ENCODE measurements at places on chromosomes 13 and 19.
A peak's percentile ranks its signal among the peaks of the same experiment; 100 is the strongest.

DNA sequence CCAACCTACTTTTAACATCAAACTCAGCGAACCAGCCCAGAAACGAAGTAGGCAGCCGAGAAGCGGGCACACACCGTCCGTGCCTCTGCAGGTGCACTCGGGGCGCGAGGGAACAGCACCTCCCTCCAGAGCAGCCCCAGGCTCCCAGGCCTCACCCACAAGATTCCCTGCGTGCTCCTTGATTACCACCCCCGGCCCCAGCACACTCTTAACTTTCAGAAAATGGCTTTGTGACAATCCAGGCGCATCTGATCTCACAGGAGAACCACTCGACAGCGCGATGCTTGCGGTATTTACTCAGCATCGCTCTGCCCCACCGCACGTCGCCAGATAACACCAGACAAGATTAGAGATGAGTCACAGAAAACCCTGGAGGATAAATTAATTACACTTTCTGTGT lies 134.9 kb upstream of the SPACA7 start:
- DNase-seq: no peak

DNA sequence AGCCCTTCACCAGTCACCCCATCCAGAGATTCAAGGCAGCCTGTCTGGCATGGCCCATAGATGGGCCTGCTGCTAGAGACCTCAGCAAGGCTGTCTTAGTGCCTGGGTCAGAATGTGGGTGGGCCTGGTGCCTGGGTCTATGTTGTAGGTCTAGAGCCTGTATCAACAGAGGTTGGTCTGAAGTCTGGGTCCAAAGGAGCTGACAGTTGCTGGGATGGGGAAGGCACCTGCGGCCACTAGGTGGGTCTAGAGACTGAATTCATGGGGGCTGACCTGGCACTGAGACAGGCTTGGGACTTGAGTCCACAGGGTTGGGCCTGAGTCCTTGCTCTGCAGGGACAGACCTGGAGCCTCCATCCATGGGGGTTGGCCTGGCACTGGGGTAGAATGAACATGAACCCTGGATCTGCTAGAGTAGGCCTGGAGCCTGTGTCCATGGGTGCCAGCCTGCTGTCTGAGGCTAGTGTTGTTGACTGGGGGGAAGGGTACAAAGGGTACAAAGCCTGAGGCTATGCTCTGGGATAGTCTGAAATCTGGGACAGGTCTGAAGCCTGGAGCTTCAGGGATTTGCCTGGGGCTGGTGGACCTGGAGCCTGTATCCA lies 516.8 kb downstream of the OLFM4 start:
- DNase-seq: no peak

DNA sequence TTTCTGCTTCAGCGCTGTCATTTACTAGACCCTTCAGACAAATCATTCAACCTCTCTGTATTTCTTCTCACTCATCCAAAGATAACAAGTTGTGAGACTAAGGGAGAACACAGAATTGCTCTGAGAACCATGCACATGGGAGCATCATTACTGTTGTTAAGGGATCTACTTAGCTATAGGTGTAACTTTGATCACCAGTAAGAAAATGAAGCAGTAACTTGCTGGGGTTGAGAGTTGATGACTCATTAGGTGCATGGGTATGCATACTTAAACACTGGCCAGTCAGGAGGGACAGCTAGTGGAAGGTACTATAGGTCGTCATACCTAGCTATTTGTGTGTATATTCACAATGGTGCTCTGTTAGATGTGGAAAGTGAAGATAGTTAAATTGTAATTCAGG lies 61.5 kb downstream of the B3GLCT start:
- no peak for DNase-seq

DNA sequence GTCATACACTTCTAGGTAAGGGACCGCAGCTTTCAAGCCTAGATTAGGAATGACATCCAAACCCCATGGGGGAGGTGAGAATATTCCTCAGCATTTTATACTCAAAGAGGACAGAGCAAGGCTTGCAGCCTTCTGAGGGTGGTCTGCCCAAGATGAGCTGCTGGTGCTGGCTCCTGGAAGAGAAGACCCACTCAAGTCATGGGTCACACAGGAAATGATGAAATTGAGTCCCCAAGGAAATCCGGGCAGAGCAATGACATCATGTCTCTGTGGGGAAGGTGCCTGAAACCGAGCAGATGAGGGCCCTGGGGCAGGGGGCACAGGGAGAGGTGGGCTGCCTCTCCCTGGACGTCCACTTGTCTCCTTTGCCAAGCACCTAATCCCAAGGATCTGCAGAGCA lies 468.7 kb downstream of the TSHZ3 start:
- no peak for DNase-seq

- DNase-seq: no peak
Measured at GRCh38 chr13:54733639-54734038, 1705.0 kb downstream of the OLFM4 start.

DNA sequence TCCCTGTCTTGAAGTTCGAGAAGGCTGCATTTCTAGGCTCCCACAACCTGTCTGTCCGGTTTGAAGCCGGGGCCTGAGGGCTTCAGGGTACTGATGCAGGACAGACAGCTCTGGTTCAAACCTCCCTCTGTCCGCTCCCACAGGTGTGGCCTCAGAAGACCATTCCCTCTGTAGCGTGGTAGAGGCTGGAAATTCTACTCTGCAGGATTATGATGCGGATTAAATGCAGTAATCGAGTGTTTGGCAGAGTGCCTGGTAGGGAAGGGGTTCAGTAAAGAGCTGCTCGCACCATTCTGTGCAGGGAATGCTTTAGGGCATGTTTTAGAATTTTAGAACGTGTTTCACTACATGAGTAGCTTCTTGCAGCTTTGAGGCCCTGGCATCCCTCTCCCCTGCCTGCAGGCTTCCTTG lies 30.5 kb downstream of the PPP1R37 start:
- no peak for DNase-seq

DNA sequence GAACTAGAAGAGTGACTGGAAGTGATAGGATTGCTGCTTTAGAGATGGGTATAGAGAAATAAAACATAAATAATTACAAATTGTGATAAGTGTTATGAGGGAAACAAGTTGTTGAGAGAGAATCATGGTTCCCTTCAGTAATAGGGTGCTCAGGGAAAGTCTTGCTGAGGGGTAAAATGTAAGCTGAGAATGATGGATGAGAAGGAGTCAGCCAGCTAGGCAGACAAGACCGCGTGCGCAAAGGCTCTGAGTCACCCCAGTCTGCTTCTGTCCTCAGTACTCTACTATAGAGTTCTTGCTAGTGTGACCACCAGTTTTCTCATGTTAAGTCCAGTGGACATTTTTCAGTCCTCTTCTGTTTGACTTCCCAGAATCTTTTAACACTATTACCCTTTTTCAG lies 39.5 kb downstream of the PCCA start:
- no peak for DNase-seq

DNA sequence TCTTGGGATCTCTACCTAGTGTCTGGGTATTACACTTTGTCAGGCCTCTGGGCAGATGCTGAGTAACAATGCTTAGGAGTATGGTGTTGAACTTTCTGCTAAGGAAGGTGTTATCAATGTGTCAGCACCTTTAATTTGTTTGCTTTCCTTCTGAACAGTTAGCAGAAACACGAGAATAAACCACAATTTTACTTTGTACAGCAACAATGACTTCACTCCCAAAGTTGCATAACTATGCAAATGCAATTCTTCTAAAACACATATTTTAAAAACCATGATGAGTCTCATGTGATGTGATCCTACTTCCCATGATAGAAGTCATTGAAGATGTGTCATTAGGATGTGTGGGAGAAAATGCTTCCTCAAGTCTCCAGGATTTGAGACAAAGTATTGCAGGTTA lies 155.0 kb downstream of the POSTN start:
- no peak for DNase-seq

- DNase-seq: no peak
Measured at GRCh38 chr13:59112221-59112718, 1051.5 kb downstream of the DIAPH3 start.

DNA sequence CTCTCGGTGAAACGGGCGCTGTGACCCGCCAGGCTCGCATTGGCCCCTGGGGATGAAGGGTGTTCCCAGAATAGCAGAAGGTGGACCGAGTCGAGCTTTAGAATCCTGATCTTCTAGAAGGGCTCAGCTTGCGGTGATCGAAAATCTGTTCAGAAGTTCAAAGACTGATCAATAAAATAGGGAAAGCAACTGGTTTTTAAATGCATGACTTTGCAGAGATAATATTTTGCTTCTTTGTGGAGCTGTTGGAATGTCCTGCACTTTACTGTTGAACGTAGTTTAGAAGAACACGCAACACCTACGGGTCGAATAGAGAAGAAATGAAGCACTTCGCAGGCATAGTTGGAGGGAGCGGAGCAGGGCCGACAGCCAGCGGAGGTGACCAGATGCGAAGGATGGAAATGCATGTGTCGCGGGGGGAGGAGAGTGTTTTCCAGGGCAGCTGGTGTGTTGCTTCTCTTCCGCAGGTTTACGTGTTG lies 766 bp downstream of the CEBPG start:
- peak; percentile 56 for DNase-seq

DNA sequence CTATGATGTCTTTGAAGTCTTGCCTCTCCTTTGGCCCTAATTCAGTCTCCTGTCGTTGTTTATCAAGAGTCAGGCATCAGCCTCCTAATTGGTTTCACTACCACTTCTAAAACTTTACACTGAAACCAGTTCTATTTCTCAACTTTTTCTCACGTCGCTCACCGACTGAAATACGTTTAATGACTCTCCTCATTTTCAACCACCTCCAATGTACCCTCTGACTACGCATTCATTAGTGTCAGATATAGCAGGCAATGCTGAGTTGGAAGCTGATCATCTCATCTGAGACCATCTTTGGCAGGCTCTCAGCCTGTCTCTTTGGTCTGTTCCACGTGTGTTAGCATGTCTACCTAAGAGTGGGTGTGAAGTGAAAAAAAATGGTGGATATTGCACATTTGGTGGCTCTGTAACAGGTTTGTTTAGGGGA lies 128.1 kb downstream of the KL start:
- DNase-seq: no peak

DNA sequence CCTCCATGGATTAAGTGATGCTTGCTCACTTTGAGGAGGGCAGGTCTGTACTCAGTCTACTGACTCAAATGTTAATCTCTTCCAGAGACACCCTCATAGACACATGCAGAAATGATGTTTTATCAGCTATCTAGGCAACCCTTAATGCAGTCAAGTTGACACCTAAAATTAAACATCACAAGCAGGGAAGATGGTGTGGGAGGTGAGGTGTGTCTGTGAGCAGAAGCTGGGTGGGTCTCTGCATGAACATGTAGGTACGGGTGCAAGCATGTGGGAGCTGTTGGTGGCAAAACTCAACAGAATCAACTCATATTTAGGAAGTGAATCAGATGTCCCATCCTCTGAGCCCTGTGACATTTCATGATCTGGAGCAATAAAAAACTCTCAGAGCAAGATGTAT lies 249.2 kb upstream of the SGCG start:
- no peak for DNase-seq

DNA sequence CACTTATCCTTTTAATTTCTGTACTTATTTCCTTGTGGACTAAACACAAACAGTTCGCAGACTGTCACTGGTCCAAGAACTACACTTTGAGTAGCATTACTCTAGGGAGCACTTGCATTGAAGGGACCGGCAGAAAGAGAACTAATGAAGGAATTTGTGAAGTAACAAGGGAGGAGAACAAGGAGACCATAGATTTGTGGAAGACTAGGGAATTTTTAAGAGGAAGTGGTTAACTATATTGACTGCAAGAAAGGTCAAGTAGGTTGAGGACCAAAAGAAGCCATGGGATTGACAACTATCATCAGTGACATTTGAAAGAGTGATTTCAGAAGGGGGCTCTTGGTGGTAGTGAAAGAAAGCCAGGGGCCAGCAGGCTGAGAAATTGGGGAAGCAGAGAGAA lies 4.0 kb upstream of the RB1 start:
- no peak for DNase-seq

DNA sequence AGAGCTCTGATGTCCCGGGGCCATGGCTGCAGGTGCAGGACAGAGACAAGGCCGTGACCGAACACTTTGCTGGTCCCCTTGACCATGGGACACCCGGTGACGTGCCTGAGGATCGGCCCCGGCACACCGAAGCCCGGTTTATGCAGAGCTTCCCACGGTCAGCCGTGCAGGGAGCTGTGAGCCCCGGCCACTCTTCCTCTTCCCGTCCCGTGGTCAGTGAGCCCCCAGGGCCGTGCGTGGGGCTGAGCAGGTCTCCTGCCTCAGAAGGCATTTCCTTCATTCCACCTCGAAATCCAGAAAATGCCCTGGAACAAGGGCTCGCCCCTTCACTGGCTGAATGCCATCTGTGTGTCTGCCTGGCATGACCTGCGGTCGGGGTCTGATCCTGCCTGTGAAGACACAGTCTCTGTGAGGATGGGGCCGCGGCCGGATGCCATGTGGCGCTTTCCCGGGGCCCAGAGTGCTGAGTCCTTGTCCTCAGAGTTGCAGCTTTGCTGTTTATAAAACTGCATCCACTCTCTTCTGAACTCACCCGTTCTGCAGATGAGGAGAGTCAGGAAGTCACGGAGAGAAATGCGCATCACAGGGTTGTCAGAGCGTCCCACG lies 16.9 kb downstream of the MCF2L start:
- DNase-seq: no peak

GRCh38 chr19:17420475-17420924 lies 653 bp downstream of the MVB12A start:
- DNase-seq: peak; percentile 42

- no peak for DNase-seq
Measured at GRCh38 chr13:32042551-32042950, 11.0 kb downstream of the FRY start.

GRCh38 chr19:15453906-15454860 lies 4.4 kb upstream of the WIZ start:
- no peak for DNase-seq

DNA sequence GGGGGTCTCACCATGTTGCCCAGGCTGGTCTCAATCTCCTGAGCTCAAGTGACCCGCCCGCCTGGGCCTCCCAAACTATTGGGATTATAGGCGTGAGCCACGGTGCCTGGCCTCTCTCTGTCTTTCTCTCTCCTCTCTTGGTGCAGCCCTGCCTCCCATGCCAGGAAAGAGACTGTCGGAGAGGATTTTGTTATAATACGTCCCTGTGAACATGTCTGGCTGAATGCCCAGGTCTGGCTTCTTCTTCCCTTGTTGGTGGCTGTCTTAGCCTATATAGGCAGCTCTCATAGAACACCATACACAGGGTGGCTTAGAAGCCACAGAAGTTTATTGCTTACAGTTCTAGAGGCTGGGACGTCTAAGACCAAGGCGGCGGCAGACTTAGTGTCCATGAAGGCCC lies 46.4 kb downstream of the PEX11G start:
- DNase-seq: no peak

DNA sequence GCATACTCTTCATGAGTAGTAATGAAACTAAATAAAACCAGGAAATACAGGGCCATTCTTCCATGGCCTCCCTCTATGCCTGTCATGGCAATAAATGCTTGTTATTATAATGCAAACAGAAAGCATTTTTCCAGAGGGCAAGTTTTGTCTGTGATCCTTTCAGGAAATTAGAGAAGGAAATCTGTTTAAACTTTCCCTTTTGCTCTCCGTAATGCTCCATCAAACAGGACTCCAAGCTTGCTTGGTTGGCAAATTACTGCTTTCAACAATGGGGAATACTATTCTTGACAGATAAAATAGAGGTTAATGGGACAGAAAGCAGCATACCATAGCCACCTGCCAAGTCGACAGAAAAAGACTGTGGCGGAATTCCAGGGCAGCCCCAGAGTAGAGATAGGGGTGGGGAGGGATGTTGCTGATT lies 252.5 kb downstream of the LHFPL6 start:
- no peak for DNase-seq
